ENCODE measurements at places on chromosomes 7 and 10.
A peak's percentile ranks its signal among the peaks of the same experiment; 100 is the strongest.

- DNase-seq = peak; percentile 66
Observed at GRCh38 chr10:63273577-63273976, 140.4 kb downstream of the NRBF2 start.

DNA sequence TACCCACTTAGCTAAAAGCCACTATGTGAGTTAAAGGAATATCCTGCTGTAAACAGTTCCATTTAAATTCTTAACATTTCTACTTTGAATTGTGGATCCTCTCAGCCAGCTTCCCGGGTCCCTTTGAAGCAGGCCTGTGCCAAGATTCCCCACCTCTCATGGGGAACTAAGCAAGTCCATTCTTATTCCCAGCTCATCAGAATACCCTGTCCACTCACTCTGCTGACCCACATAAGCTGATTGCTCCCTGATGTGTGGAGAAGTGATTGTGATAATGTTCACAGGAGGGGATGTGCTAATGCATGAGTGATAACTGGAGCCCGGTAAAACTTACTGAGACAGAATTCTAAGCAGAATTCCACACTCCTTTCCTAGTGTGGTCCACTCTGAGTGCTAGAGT is 709.7 kb downstream of the CNTNAP2 start:
- DNase-seq = no peak

DNA sequence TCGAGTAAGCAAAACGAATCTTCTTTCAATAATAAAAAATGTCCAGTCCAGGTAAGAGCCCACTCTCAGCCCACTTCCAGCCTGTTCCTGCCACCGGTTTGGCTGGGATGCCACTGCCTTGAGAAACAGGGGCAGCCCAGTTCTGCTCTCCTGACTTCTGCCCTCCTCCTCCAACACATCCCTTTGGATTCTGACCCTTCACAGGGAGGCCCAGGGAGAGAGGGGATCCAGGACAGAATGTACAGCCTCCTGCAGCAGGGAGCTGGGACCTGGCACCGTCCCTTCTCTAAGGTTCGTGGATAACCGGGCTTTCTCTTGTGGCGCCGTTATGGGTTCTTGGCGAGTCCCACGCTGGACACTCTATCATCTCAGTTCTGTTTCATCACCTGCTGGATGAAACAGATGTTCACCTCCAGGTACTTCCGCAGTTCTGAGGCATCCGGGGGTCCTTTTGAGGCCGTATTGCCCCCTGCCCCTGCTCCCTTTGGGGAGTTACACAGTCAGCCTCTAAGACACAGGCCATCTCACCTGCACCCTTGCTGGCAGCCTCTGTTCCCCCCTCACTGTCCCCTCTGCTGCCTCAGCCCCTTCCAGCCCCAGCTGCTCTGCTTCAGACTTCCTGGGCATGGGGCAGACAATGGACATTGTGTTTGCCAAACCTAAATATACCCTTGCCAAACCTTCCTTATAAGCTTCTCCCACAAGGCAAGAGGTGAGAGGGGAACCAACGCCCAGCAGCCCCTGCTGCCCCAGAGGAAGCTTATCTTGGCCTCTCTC is 203.8 kb upstream of the ZMIZ1 start:
- no peak for DNase-seq

DNA sequence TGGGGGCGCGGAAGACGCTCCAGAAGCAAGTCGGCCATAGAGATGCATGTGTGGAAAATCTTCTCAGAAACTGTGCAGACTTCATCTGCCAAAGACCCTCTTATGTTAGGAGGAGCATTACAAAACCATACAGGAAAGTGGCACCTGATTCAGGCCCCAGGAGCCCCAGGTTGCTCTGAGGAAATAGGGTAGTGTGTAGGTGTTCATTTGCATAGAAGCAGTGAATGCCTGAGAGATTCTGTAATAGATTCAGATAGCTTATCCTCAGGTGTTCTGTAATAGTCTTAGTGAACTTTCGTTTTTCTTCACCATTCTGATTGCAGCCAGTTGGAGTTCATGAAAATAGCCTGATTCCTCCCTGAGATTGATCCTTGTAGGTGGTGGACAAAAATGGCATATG is 106.4 kb upstream of the GJD4 start:
- no peak for DNase-seq

GRCh38 chr10:19891429-19891828 is 75.2 kb downstream of the PLXDC2 start:
- DNase-seq = no peak

GRCh38 chr10:95408983-95409873 is 118.4 kb upstream of the PDLIM1 start:
- no peak for DNase-seq

DNA sequence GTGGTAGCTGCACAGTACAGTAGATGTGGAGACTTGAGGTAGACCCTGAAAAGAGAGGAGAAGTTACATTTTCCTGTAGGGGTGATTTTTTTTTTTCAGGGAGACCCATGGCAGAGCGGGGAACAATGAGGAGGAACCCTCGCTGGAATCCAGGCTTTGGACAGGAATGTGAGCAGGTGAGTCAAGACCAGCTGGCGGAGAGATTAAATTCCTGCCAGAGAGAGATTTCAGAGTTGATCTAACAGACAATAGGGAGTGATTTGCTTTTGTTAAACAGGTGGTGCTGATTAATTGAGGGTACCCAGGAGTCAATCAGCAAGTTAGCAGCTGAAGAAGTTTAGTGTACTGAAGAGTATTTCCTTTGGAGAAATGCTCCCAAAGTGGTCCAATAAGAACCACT is 41.6 kb upstream of the MINDY3 start:
- DNase-seq = no peak

DNA sequence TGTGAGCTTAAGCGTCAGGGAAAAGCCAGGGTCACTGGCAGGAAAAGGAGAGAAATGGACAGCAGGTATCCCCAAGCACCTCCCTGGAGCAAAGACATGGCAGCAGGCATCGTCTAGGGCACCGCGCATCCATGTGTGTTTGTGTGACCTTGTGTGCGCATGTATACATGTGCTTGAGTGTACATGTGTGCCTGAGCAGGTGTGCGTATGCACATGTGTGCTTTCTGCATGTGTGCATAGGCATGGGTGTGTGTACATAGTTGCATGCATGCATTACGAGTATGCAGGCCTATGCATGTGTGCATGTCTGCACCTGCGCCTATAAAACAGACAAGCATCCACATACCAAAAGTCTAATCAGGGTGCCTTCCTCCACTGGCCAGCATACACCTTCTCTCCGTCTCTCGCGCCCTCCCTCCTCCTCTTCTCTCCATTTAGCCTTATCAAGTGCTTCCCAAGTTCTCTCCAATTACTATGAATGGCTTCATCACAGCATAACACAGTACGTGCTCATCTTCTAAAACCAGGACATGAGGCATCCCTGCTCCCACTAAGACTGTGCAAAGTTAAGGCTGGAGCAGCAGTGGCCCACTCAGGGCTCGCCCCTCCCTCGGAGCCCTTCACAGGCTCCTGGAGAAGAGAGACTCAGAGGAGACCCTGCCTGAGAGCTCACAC is 30.6 kb downstream of the RASGEF1A start:
- no peak for DNase-seq

- no peak for DNase-seq
Observed at GRCh38 chr7:79199266-79199665, 254.2 kb downstream of the MAGI2 start.

GRCh38 chr7:107045980-107046379 is 1.5 kb downstream of the PRKAR2B start:
- DNase-seq = no peak

DNA sequence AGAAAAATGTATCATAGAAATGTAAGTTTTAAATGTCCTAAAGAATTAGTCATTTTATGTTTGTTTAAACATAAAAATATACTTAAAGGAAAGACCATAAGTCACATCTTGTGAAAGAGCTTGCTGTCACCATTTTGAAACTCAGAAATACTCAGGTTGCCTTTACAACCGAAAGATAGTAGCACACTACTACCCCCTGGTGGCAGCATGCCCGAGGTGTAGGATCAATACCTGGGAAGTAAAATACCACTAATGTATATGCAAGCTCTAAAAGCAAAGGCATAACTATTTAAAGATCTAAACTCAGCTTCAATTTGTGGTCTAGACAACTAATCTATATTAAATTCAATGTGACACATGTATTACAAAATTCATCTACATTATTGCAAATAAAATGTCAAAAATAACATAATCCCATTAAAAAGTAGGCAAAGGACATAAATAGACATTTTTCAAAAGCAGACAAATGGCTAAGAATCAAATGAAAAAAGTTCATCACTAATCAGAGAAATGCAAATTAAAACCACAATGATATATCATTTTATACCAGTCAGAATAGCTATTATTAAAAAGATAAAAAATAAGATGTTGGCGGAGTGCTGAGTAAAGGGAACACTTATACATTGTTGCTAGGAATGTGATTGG is 47.7 kb upstream of the FGL2 start:
- DNase-seq = peak; percentile 62

DNA sequence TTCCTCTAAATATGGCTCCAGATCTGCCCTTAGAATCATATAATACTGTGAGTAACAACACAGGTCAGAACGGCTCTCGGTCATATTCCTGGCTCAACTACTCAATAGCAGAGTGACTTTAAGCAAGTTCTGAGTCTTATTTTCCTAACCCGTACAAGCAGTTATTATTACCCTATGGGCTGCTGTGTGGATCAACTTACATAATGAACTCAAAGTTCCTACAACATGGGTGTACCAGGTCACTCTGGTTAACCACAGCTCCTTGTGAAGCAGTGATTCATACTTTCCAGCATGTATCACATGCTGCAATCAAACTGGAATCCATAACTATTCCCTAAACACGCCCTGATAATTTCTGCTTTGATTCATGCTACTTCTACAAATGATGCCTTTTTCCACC is 107.3 kb downstream of the LRRN3 start:
- DNase-seq = no peak

- DNase-seq = no peak
Observed at GRCh38 chr10:29119374-29119773, 169.5 kb upstream of the LYZL1 start.

DNA sequence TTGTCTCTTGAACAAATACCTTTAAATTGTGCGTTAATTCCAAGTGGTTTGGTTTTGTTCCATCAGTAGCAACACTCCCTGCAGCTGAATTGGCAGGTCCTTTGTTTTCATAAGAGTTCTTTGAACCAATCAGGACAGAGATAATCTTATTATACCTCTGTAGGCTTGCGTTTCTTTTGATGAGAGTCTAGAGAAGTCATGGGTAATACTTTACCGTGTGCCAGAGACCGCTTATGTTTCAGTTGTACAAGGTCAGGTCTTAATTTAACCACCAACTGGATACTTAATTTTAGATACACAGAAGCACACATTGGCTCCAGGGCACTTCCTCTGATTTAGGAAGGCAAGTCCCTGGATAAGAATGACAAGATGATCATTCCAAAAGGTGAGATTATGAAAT is at the start of gene ASB15:
ASB15 (plus strand) TSS at position 292 of the 400 bp plus-strand sequence. CDS start 12,682 bp downstream, outside the sequence.
- no peak for DNase-seq

- no peak for DNase-seq
Observed at GRCh38 chr7:158373476-158374133, 214.0 kb downstream of the PTPRN2 start.

- DNase-seq = no peak
Observed at GRCh38 chr10:3835770-3836169, 50.8 kb upstream of the KLF6 start.

GRCh38 chr7:148474481-148475025 is 116.0 kb upstream of the C7orf33 start:
- no peak for DNase-seq

GRCh38 chr7:16905300-16906044 is 23.7 kb upstream of the AGR3 start:
- no peak for DNase-seq

GRCh38 chr7:98420966-98421612 is 20.2 kb upstream of the BAIAP2L1 start:
- no peak for DNase-seq

GRCh38 chr7:100693312-100694097 is 545 bp downstream of the GIGYF1 start:
- DNase-seq = no peak

- DNase-seq = no peak
Observed at GRCh38 chr7:101133621-101134398, 6.9 kb downstream of the SERPINE1 start.

DNA sequence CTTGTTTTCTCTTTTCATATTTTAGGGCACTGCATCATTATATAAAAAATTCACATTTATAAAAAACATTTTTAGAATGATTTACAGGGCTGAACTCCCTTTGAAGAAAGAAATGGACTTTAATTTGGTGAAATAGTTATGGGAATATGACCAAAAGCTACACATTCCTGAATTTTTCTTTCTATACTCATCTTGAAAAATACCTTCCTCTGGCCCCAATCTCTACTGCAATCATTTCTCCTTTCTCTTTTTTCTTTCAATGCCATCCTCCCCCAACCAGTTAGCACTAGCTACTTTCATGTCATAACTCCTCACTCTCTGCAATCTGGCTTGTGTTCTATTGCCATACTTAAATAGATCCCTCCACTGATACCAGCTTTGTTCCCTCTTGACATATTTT is 6.2 kb downstream of the WNT8B start:
- DNase-seq = no peak

- DNase-seq = no peak
Observed at GRCh38 chr7:158362001-158362400, 225.6 kb downstream of the PTPRN2 start.

DNA sequence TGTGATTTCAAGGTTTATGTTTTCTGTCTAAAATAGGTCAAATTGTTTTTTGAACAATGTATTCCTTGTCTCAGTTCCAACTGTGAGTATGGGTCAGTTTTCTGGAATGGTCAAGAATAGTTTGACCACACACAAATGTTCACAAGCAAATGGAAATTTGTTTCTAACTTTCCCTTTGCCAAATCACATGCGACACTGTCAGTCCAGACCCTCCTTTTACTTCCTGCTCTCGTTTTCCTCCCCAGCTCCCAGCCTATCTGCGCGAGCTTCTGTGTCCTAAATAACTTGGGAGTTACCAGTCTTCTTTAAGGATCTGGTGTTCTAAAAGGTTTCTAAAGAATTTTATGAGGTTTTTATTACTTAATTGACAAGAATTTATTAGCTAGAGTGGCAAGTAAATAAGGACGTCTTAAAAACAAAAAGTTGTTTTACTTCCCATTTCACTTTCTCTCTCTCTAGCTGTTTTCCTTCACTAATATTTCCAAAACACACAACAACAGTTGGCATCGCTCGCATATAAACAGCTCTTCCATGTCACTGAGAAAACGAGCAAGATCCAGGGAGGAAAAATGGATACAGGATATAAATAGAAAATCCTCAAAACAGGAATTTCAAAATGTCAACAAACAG is 266.1 kb upstream of the KLF6 start:
- no peak for DNase-seq

- DNase-seq = no peak
Observed at GRCh38 chr7:80611353-80611752, 27.1 kb upstream of the CD36 start.

DNA sequence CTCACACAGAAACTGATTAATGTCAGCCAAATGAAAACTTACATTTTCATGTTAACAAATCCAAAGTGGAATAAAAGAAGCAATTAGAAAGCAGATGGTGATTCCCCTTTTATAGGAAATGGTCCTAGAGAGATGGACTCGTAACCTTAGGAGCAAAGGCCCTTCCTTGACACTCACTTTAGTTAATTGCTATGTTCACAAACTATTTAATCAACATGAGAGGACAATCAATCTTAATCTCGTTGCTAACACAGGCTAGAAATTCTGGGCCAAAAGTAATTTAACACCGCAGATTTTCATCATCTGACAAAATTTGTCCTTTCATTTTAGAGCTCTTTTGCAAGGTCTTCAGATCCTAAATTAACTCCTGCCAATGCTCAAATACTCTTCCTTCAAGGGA is 64.0 kb upstream of the DNAJB12 start:
- DNase-seq = no peak
